ENCODE measurements at places on chromosomes 6 and 20.

DNA sequence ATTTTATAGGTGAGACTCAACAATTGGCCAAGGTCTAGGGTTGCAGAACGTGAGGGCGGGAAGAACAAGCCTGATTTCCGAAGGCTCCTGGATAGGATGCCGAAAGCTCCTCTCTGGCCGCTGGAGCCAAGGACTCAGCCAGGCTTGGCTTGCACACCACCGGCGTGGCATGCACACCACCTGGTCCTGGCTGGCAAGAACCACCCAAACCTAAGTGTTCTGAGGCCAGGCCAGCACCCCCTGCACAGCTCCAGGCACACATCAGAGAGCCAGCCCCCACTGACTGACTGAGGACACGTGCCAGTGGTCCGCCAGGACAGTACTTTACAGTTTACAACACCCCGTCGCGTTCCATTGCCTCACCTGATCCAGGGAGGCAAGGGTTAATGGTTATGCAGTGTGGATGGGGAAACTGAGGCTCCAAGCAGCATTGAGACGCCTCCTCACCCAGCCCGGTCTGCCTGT lies 414 bp downstream of the TGM2 start:
- DNase-seq, result no peak

DNA sequence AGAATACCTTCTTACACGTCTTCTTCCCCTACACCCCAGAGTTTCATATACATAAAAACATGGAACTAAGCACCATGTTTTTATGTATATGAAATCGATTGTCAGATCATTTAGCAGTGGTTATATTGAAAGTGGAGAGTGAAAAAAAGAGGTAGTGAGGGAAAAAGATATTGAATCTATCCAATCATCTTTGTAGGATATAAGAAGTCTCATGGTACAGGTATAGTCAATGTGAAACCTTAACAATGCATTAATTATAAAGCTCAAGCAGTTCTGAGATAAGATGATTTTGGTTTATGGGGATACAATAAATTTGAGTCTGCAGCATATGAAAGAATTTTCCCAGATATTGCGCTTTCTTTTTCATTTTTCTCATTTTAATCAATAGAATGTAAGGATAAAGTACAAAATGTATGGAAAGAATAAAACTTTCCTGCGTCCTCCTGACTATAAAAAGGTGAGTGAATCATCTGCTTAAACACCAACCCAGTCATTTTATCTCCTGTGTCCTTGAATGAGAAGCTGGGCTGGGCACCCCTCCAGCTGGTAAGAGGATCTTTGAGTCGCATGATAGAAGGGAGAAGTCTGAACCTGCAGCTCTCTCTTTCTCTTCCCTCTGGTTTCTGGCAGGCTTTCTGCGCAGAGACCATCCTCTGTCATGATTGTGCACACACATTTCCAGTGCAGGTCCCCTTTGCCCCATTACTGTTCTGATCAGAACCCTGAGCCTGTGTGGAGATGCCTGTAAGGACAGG lies 28.1 kb upstream of the AKIRIN2 start:
- no peak for DNase-seq

- no peak for DNase-seq
Measured at GRCh38 chr6:155434829-155435423, 20.7 kb downstream of the NOX3 start.

GRCh38 chr20:9581509-9581908 lies 67.1 kb downstream of the LAMP5 start:
- peak; percentile 64 for DNase-seq

DNA sequence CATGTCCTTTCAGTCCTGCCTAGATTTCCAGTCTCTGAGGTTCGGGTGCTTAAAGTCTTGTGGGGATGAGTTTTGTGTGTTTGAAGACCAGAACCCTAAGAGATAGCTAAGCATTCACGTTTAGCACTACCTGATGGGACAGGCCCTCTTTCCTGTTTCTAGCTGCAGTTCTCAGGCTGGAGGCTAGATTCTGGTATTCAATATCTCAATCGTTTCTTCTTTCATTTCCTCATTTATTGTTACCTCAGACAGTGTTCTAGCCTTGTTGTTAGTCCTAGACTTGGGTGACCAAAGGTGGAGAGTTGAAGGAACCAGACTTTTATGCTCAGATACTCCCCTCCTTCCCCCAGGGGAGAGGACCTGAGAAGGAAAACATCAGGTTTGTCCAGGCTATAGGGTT lies 16.8 kb downstream of the CEP250 start:
- DNase-seq, result no peak

GRCh38 chr6:37938909-37939308 lies 119.4 kb downstream of the ZFAND3 start:
- no peak for DNase-seq

- no peak for DNase-seq
Measured at GRCh38 chr6:45012687-45013086, 315.4 kb upstream of the RUNX2 start.

DNA sequence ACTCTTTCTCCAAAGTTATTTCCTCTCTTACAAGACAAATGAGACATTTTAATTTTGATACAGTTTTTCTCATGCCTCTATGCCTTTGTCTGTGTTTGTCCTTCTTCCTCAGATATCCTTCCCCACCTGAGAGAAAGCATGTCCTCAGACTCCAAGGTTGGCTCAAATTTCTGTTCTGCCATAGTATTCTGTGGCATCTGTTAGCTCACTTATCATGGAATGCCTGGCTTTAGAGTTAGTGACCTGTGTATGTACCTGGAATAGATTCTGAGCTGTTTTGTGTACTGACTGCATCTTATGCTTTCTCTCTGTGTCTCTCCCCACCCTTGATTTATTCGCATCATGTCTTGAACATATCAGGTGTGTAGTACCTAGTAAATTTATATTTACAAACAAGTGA lies 90.0 kb downstream of the CENPW start:
- no peak for DNase-seq

GRCh38 chr20:24417485-24417884 lies 51.9 kb upstream of the SYNDIG1 start:
- DNase-seq, result no peak

GRCh38 chr6:96917098-96917497 lies 7.4 kb upstream of the KLHL32 start:
- DNase-seq, result no peak

- DNase-seq, result no peak
Measured at GRCh38 chr6:160765412-160765811, 63.4 kb downstream of the PLG start.

- DNase-seq, result no peak
Measured at GRCh38 chr20:24935766-24936525, 13.1 kb upstream of the CST7 start.

GRCh38 chr20:6708010-6708409 lies 59.5 kb upstream of the BMP2 start:
- no peak for DNase-seq

GRCh38 chr6:120378582-120379220 lies 955.6 kb downstream of the TBC1D32 start:
- DNase-seq, result no peak

DNA sequence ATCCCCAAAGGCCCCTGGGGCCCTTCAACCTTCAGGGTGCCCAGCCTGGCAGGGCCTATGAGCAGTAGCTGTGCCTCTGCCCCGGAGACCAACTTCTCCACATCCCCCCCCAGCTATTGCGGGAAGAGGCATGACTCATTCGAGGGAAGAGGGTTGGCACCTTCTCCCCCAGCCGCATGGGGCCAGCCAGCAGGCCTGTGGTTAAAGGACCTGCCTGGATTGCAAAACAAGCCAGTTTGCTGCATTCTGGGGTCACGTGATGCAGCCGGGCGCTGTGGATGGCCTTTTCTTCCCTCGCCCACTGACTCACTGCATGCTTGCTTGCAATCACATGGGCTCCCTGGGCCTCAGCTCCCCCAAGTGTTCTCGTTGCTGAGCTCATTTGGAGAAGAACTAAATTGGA lies 182.5 kb downstream of the MAFB start:
- no peak for DNase-seq

DNA sequence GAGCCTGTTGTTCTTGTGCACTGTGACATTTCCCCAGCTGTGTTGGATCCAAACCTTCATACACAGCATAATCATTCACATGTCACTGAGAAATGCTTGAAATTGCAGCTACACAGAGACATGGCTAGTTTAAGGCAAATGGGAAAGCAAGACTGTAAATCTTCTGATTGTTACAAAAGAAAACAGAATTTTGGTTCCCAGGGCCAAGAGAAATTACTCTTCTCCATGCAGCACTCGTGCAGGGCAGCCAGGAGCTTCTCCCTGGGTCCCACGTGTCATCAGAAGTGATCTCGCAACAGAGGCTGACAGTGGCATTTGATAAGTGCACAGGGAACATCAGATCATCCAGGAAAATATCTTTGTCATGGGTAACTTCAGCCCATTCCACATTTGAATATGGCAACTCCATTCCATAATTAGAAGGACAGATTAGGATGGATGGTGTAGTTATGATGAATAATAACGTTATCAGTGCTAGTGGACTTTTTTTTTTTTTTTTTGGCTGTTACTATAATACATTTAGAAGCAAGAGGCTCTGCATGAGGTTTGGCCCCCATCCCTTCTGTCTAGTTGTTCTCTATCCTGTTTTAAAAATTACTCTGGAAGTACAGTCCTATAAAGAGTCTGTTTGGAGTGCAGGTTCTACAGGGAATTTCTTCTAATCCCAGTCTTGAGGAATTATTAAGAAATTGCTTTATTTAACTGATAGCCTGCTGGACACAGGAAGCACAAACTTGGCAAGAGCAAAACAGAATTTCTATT lies 571.0 kb upstream of the NOX3 start:
- DNase-seq, result no peak

GRCh38 chr20:39069976-39070375 lies 107.8 kb downstream of the DHX35 start:
- DNase-seq, result no peak

- no peak for DNase-seq
Measured at GRCh38 chr20:41116282-41116956, 20.9 kb upstream of the PLCG1 start.

DNA sequence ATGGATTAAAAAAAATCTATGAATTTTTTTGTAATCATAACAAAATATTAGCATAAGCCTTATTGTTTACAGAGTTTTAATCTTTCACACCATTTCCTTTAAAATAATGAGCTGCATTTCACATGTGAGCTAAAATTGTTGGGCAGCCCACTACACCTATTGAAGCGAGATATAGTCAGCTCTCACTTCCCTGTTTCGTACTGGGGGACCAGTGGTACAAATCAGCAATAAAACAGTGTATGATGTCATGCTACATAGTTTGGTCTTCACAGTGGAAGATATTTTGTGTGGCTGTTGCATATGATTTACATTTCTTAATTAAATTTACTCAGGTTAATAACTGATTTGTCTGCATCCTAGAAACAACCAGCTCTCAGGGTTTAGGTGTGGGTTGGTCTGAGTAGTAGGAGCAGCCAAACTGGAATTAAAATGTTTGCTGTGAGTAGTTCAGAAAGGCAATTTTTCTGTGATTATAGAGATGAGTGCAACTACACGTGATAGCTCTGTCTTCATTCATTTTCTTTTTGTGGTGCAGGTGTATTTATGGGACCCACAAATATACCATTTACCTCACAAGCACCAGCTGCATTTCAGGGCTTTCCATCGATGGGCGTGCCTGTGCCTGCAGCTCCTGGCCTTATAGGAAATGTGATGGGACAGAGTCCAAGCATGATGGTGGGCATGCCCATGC lies 99.3 kb downstream of the B3GAT2 start:
- no peak for DNase-seq

DNA sequence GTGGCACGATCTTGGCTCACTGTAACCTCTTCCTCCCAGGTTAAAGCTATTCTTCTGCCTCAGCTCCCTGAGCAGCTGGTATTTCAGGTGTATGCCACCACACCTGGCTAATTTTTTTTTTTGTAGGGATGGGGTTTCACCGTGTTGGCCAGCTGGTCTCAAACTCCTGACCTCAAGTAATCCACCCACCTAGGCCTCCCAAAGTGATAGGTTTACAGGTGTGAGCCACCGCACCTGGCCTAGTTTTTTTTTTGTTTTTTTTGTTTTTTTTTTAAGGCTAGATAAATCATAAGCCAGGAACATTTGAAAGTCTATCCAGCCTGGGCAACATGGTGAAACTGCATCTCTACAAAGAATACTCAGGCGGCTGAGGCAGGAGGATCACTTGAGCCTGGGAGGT lies 10.9 kb downstream of the RRP36 start:
- no peak for DNase-seq

GRCh38 chr20:48143435-48144081 lies 358.3 kb upstream of the SULF2 start:
- DNase-seq, result no peak

- no peak for DNase-seq
Measured at GRCh38 chr6:125637207-125637606, 112.2 kb upstream of the HEY2 start.

- DNase-seq, result no peak
Measured at GRCh38 chr6:44072452-44072958, 54.7 kb downstream of the MRPL14 start.

DNA sequence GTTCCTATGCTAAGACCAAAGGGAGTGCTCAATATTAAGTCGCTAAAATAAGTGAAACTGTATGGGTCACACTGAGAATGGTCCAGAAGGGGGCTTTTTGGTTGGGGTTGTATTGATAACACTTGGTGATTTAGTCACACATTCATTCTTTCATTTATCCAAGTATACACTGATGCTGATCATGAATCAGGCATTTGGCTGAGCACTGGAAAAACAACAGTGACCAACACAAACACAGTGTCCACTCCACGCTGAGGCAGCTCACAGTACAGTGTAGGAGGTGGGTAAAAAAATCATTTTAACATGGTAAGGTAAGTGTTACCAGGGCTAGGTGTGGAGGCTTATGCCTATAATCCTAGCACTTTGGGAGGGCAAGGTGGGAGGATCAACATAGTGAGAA lies 9.2 kb upstream of the FAM83C start:
- DNase-seq, result no peak

- no peak for DNase-seq
Measured at GRCh38 chr6:43020847-43021246, 576 bp upstream of the RRP36 start.

- no peak for DNase-seq
Measured at GRCh38 chr20:2907519-2907918, 34.2 kb downstream of the PTPRA start.

DNA sequence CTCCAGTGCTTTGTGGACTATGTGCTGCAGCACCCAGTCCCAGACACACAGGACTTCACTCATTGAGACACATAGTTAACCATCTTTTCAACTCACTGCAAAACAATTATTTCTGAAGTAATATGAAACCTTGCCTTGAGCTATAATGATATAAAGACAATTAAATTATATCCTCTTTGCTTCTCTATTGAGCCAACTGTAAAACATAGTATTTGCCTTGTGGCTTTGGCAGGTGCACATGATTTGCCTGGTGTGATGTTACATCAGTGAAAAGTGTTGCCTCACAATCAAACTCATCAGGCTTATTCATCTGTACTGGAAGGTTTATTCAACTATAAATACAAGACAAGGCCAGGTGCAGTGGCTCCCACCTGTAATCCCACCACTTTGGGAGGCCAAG lies 80.6 kb downstream of the NCOA7 start:
- DNase-seq, result peak; percentile 90

- DNase-seq, result no peak
Measured at GRCh38 chr20:62695448-62696414, 12.9 kb upstream of the NTSR1 start.

GRCh38 chr6:104031346-104031745 lies 828.4 kb downstream of the HACE1 start:
- DNase-seq, result no peak
